ENCODE measurements at places on chromosomes 1 and 21.

DNA sequence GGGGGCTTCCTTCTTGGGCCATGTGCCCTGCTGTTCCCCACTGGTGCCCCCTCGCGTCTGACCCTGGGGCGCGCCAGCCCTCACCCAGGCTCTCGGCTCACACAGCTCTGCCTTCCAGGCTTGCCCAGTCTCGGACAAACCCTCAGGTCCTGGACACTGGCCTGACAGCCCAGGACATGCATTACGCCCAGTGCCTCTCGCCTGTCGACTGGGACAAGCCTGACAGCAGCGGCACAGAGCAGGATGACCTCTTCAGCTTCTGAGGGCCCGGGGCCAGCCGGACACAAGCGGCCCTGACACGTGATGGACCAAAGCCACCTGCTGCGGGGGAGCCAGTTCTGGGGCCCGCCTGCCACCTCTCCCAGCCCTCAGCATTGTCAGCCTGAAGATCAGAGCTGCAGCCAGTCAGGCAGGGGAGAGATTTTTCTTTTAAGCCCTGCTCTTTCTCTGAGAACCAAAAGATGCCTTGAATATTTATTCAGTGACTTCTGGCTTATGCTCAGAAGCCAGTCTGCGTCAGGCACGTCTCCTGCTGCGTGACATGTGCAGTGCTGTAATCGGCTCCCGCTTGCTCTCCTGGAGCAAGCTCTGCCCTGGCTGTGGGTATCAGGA lies 23.4 kb downstream of the LDLRAP1 start:
- no peak for DNase-seq

- no peak for DNase-seq
Measured at GRCh38 chr21:26099610-26100219, 70.9 kb downstream of the APP start.

GRCh38 chr1:226677027-226678020 lies 61.8 kb downstream of the ITPKB start:
- DNase-seq, result peak; percentile 58

- DNase-seq, result no peak
Measured at GRCh38 chr1:85303440-85304162, 27.2 kb upstream of the BCL10 start.

GRCh38 chr1:60431593-60431992 lies 358.0 kb upstream of the C1orf87 start:
- DNase-seq, result no peak

DNA sequence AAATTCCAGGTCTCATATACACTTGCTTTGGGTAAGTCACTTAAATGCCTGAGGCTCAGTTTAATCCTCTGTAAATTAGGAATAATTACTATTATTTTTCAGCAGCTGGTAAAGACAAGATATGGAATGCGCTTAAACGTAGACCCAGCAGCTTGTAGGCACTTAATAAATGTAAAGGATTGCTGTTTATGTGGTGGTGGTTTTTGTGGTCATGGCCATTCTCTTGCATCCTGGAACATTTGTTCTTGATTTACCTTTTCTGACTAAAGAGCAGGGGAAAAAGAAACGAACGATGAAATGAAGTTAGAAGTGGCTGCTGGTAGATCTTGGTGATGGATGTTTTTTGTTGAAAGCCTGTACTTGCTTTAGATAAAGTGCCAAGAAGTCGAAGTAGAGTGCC lies 195.0 kb upstream of the FOXD3 start:
- DNase-seq, result no peak

- DNase-seq, result no peak
Measured at GRCh38 chr1:86695400-86695799, 9.0 kb upstream of the SH3GLB1 start.

GRCh38 chr1:184163674-184164465 lies 112.3 kb downstream of the TSEN15 start:
- DNase-seq, result no peak

DNA sequence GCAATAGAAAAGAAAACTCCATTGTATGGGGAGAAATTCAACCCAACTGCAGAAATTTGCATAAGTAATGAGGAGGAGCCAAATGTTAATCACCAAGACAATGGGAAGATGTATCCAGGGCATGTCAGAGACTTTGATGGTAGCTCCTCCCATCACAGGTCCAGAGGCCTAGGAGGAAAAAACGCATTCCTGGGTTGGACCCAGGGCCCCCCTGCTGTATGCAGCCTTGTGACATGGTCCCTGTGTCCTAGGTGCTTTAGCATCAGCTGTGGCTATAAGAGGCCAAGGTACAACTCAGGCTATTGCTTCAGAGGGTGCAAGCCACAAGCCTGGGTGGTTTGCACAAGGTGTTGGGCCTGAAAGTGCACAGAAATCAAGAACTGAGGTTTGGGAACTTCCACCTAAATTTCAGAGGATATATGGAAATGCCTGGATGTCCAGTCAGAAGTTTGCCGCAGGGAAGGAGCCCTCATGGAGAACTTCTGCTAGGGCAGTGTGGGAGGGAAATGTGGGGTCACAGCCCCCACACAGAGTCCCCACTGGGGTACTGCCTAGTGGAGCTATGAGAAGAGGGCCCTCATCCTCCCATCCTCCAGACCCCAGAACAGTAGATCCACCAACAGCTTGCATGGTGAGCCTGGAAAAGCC lies 162.3 kb downstream of the TGFB2 start:
- no peak for DNase-seq

- DNase-seq, result no peak
Measured at GRCh38 chr1:203756036-203756435, 8.9 kb upstream of the LAX1 start.

DNA sequence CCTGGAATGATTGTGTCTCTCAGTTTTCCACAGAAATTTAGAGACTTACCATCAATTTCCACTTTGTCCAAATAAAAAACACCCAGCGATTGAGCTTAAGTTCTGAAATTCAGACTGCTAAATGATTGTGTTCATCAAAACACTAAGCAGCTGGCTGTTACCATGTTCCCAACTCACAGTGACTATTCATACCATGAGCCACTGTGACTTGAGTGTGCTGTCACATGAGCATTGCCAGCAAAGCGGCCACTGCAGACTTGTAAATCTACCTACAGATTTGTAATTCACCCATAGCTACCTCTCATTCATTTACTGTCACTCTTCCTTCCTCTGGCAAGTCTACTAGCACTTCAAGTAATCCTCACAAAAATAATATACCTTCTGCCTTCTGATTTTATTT lies 17.2 kb upstream of the PRKAB2 start:
- no peak for DNase-seq

- DNase-seq, result no peak
Measured at GRCh38 chr1:31633117-31633516, 11.6 kb downstream of the PEF1 start.

DNA sequence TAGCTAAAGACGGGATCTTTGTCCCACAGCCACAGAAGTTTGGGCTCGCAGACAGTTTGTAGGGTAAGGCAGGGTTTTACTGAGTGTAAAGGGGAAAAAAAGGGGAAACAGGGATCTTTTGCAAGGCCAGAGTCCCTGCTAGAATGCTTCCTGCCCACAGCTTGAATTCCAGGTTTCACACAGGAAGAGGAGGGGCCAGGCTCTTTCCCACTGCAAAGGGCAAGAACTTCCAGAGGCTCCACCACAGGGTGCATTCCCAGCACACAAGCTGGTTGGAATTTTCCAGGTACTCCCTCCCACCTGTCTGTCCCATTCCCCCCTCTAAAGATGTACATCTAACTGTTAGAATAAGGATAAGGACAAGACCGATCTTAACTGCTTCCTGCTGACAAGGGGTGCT lies 1126.9 kb downstream of the KCNT2 start:
- no peak for DNase-seq

DNA sequence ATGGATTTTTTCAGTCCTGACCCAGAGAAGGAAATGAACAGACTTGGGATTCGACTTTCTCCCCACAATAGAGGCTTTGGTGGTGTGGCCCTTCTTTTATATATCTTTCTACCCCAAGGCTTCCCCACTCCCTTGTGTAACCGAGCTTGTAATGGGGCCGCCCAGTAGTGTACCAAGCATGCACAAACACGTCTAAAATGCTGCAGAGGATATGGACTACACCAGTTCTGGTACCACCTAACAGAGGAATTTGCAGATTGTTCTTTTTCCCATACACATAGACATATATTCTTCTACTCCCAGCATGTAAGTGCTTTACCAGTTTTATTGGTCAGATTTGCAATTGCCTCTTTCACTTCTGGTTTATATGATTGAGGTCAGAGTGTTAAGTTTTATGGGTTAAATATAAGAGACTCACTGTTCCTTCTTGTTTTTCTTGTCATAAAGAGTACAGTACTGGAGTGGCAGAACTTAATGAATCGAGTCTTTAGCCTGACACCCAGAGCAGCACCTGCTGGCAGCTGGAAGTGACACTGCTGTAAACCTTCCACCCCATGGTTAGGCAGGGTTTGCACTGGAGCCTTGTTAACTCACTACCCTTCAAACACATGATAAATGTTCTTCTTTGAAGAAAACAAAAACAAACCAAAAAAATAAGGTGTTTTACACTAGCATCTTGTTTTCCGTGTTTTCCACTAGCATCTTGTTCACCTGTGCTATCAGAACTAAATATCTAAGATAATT lies 198.6 kb downstream of the PTPRC start:
- no peak for DNase-seq

Data from stimulated activated CD8-positive, alpha-beta memory T cell treated with anti-CD3 and anti-CD28 coated beads, Interleukin-12 subunit alpha, Interleukin-12 subunit beta, amount 100 ng/mL, for 4 hours (primary cell).